ENCODE measurements at places on chromosomes 3 and 15. TPM values are rescaled to one million over a fixed set of nuclear protein-coding genes. Genes with fewer than 3 reads are reported as not detected.

Gene SOX14
- total RNA-seq = not detected

Gene IL5RA
- not detected for total RNA-seq

Gene GLT8D1
- total RNA-seq = 65.3 TPM

DNA sequence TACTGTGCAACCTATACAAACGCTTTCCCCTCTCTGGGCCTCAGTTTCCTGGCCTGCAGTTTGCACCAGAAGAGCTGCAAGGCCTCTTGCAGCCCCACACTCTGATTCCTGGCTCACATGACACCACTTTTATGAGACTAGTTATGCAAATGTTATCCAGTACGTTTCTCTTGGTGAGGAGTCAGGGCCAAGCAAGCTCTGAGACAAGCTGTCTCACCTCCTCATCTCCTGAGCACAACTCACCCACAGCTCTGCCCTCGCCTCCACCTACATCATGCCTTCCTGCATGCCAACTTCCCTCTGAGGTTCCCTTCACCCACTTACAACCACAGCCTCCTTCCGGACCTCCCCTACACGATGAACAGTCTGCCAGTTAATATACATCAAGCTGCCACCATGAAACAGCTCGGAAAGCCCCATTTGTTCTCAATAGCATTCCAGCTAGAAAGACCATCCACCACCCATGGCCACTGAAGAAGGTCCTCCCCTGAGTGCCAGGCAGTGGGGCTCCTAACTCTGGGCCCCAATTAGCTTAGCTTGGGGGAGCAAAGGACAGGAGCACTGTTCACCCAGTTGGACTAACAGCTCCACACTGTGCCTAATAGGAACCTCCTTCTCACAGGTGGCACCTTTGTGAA lies 25.0 kb downstream of the CRYGS start:
- no peak for DNase-seq

DNA sequence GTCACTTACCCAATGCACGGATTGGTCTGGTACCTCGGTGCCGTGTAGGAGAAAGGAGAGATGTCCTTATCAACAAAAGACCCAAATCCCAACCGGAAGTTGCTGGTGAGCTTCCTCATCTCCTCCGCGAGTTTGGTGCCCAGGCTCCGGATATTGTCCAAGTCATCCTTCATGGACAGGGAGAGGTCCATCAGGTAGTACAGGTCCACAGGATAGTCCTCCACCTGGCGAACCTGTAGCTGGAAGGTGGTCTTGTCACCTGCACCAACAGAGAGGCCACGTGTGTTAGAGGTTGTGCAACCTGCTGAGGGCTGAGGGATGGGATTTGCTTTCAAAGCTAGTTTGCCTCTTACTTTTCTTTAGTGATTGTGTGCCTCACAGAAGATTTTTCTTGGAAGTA lies 38.9 kb downstream of the ITGB5 start:
- DNase-seq = no peak

Measured in IMR-90 (cell line).